ENCODE measurements at places on chromosomes 7 and 10. TPM values are rescaled to one million over a fixed set of nuclear protein-coding genes. Genes with fewer than 3 reads are reported as not detected.

Gene KIAA1549
- 8.6 TPM for polyA plus RNA-seq

Gene ZNF727
- not detected for polyA plus RNA-seq

Gene TUBB8
- 0.14 TPM for polyA plus RNA-seq

Gene CUZD1
- polyA plus RNA-seq, result 0.90 TPM

Gene FAM237B
- not detected for polyA plus RNA-seq

Gene MYO1G
- polyA plus RNA-seq, result 0.81 TPM

Gene SPDYE2
- polyA plus RNA-seq, result 2.8 TPM

Gene IKZF1
- polyA plus RNA-seq, result 1.2 TPM

Gene NEUROG3
- polyA plus RNA-seq, result not detected

Gene PON1
- 0.88 TPM for polyA plus RNA-seq

Gene TMEM270
- polyA plus RNA-seq, result not detected

Gene LLCFC1
- polyA plus RNA-seq, result 0.41 TPM

Gene CPA1
- polyA plus RNA-seq, result 2.6 TPM

DNA sequence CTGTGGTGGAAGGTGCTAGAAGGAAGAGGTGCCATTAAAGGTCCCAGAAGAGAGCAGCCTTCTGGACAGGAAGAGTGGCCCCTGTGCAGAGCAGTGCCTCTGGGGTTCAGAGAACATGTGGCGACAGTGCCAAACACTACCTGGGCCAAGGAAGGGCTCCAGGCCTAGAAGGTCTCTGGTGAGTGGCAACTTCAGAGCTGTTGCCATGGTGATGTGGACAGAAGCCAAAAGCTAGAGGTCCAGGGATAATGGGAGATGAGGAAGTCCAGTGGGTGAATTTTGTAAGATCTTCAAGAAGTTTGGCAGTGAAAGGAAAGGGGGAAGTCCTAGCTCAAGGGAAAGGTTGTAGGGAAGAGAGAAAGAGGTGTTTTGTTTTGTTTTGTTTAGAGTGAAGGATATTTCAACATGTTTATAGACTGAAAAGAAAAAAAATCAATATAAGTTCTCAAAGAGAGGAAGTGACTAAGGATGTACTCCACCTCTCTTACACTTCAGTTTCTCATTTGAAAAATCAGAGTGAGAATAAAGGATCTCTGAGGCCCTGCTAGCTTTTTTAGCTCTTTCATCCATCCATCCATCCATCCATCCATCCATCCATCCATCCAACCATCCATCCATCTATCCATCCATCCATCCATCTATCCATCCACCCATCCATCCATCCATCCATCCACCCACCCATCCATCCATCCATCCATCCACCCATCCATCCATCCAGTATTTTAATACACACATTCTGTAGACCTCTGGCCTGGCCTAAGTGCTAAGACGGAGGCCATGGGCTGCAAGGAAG is 77.1 kb upstream of the DUSP5 start:
- peak; percentile 43 for DNase-seq

GRCh38 chr10:127578961-127579305 is 29.8 kb downstream of the NPS start:
- no peak for DNase-seq

DNA sequence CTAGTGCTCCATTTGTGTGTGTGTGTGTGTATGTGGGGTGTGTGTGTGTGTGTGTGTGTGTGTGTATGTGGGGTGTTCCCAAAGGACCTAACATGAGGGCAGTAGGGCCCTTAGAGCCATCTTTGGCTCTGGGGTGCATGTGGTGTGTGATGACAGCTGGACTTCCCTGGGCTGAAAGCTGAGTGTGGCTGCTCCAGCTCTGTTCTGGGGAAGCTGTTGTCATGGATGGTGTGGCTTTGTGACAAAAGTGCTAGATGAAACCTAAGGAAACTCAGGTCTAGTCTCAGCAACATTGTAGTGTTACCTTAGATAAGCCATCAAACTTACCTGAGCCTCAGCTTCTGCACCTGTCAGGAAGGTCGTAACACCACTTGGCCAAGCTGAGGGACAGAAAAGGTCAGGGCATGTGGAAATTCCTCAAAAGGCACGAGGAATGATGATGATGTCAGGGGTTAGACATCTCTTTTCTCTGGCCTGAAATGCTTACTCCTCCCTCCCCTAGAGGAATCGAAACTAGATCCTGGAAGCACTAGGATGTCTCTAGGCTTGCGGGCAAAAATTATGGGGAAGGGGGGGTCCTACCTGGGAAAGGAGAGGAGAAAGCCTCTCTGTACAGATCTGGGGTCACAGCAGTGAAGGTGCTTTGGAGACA is 115.4 kb downstream of the RPS24 start:
- no peak for DNase-seq

- DNase-seq, result peak; percentile 67
Observed at GRCh38 chr10:71748671-71749191, 24.6 kb downstream of the VSIR start.

DNA sequence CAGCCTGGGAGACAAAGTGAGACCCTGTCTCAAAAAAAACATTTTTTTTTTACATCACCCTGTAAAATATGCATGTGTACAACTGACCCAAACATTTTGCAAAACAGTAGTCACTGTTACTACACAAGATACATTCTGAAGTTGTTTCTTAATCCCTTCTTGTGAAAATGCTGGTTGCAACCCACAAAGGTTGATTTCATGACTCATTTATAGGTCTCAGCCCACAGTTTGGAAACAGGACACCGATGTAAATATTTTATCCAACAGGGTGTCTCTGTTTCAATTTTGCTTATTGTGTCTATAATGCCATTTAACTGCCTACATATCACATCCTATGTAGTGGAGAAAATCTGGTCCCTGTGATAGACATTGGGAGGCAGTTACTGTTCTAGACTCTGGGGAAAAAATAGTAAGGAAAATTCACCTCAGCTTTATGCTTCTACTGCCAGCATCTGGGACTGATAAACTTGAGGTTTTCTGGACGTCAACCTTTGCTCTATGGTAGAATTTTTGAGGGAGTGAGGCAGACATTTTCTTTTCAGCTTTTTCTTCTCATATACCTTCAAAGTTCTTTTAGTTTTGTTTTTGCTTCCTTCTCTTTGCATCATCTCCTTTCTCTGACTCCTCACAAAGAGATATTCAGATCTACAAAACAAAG is 1.6 kb upstream of the RAB19 start:
- no peak for DNase-seq

DNA sequence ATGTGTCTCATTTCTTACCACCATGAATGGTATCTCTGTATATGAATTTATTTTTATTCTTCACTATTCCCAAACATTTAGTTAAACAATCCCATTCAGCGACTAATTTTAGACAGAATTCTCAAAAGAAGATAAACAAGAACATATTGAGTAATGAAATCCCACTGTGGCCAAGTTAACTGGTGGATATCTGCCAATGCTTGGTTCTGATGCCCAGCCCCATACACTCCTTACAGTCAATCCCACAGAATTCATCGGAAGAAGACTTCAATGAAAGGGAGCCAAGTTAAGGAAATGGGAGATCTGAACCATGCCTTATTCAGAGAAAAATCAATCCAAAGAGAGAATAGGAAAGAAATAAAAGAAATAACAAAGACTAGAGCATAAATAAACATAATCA is 518.0 kb downstream of the XPNPEP1 start:
- no peak for DNase-seq

DNA sequence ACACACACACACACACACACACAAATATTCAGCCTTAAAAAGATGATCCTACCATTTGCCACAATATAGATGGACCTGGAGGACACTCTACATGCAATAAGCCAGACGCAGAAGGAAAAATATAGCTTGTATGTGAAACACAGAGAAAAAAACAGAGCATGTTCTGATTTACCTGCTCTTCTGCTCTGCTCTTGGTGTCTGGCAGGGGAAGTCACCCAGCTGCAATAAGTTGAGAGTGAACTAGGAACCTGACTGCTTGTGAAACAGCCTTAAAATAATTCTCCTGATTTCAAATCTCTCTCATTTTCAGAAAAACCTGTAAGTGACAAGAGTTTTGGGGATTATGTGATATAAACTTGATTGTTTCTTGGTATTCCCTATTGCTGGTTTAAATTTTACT is 31.0 kb upstream of the KCND2 start:
- no peak for DNase-seq

GRCh38 chr10:111498560-111498959 is 421.7 kb downstream of the ADRA2A start:
- no peak for DNase-seq

- peak; percentile 33 for DNase-seq
Observed at GRCh38 chr7:143331179-143331801, 15.4 kb downstream of the CLCN1 start.

DNA sequence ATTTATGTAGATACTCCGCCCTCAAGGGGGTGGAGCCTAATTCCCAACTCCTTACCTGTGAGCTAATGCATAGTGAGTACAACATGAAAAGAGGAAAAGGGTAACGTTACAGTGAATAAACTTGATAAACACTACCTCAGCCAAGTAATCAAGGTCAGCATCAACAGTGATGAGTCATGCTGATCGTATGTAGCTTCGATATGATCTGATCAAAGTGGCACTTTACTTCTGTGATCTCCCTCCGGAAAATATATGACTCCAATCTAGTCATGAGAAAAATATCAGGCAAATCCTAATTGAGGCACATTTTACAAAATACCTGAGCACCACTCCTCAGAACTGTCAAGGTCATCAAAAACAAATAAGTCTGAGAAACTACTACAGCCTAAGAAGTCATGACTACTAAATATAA is 70.4 kb downstream of the VTI1A start:
- no peak for DNase-seq

DNA sequence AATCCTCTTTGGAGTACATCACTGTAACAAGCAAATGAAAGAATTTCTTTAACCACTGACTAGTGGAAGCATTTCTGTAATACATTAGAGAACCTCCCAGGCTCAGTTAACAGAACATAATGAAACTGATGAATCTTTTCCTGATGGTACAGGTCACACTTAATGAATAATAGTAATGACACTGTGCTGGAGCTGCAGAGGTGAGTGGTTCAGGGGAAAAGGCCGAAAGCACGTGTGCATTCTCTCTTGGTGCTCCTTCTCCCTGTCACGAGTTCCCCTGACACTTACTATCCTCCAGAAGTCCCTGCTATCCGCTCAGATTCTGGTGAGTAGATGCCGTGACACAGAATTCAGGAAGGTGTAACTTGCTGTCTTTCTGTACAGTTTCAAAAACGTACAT is 8.0 kb downstream of the HIPK2 start:
- no peak for DNase-seq

DNA sequence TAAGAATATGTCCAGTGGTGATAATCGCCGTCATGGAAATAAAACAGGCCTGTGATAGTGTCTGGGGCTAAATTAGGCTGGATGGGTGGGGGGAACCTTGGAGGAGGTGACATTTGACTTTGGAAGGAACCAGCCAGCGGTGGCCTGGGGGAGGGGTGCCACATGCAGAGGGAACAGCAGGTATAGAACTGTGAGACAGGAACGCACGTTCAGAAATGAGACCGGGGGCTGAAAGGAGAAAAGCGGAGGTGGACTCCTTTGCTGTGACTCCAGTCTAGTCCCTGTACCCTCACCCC is 2.6 kb upstream of the CYP26A1 start:
- no peak for DNase-seq

DNA sequence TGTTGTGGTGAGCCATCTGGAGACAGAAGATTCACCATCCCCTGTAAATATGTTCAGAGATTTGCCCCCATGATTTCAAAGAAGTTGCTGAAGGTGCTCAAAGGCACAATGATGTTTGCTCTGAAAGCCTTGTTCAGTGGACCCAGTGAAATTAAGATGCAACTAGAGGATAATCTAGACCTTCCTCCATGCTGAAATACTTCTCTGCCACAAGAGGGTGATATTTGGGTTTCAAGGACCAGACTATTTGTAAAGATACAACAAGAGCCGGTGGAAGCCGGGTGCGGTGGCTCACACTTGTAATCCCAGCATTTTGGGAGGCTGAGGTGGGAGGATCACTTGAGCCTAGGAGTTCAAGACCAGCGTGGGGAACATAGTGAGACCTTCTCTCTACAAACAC is 13.5 kb upstream of the MSRB2 start:
- no peak for DNase-seq

- DNase-seq, result peak; percentile 52
Observed at GRCh38 chr7:12771378-12771877, 84.0 kb downstream of the ARL4A start.

DNA sequence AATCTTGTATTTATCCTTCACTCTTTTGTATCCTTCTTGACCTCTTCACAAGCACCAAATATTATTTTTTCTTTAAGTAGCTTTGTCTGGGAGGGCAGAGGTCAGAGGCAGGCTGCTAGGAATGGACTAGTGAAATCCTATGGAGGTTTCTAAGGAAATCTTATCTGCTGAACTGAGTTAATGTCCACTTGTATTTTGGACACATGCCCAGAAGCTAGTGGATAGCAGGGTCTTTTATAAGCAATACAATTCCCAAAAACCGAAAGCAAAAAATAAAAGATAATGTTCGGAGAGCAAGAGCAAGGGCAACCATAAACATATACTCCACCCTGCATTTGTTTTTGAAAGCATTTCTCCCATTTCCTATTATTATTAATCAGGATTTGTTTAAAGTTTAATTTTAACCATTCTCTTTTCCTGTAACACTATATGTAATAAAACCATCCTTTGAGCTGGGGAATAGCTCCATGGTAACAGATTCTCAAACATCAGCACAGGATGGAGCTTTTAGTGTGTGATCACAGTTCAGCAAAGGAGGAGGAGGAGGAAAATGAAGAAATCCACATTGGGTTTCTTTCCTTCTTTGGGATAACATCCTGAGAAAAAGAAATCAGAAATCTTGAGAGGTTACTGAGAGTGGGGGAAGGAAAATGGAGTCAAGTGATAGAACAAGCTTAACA is 328.2 kb upstream of the LRRN3 start:
- peak; percentile 18 for DNase-seq

DNA sequence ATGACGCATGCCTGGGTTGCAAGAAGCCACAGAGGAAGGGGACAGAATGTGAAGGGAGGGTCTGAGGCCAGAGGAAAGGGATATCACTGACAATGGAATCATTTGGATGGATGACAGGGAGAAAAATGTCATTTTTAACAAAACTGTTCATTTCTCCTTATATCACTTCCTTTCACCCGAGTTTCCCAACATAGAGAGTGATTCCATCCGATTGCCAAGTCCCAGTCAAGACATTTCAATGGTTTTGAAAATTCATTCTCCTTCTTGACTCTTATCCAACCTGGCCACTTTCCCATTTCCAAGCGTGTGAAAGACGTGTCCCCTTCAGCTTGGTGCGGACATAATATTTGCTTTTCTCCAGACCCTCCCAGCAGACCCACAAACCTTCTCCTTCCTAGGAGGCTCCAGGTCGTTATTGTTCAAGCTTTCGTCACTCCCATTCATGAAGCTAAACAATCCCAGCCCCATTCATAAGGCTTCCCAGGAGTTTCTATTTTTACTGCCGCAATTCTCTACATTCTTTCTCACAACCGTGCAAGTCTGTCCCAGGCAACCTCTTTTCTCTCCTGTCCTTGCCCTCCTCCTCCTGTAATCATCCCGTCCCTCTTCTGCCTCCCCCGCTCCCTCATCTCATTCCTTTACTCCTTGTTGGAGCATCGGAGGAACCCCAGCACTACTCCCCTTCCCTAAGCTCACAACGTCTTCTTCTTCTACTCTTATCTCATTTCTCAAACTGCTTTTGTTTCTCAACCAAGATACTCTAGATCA is 301.3 kb upstream of the KLF6 start:
- DNase-seq, result peak; percentile 39

- no peak for DNase-seq
Observed at GRCh38 chr10:33041783-33042437, 83.9 kb upstream of the ITGB1 start.

Data from muscle of back (tissue), 13 donors.